ENCODE measurements at places on chromosomes 11 and 22. TPM values are rescaled to one million over a fixed set of nuclear protein-coding genes. Genes with fewer than 3 reads are reported as not detected.

The KRTAP5-7 gene
- total RNA-seq = not detected

DNA sequence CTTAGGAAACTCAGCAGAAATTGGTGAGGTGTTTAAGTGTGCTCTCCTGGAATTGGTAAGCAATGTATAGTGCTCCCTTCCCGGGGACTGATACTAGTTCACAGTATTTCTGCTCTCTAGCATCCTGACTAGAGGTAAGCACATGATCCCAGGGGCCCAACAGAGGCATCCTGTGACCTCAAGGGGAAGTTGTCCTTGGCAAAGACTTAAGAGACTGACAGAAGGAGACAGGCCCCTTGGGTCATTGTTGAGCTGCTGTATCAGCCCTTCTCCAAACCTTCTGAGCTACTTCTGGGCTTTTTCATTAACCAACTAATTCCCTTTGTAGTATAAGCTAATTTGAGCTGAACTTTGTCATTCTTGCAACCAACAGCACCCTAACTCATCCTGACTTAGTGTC, 4.3 kb upstream of the TBC1D22A start:
- no peak for DNase-seq

- DNase-seq = no peak
These were observed 16.3 kb upstream of the CTSD start for GRCh38 chr11:1779806-1780699.

DNA sequence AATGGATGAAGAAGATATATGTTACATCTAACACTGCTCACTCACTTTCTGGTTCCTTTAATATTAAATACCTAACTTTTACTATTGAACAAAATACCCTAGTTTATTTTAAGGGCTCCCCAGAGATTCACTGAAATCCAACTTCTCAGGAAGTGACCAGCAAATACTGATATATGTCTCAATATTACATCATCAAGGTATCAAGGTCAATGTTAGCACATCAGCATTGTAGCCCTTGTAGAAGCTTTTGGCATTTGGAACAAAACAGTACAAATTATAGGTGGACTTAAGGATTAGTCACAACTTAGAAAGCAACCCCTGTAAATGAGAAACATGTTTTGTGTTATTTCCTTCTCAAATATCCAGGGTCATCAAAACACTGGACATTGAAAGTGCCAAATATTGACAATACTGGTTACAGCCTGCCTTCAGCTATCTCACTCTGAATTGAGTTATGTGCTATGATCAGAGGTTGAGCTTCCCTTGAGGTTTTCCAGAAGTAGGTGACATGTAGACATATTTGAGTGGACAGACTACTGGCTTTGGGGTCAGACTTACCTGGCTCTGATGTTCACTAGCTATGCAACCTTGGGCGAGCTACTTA, 1.9 kb upstream of the ATL3 start:
- DNase-seq = no peak

DNA sequence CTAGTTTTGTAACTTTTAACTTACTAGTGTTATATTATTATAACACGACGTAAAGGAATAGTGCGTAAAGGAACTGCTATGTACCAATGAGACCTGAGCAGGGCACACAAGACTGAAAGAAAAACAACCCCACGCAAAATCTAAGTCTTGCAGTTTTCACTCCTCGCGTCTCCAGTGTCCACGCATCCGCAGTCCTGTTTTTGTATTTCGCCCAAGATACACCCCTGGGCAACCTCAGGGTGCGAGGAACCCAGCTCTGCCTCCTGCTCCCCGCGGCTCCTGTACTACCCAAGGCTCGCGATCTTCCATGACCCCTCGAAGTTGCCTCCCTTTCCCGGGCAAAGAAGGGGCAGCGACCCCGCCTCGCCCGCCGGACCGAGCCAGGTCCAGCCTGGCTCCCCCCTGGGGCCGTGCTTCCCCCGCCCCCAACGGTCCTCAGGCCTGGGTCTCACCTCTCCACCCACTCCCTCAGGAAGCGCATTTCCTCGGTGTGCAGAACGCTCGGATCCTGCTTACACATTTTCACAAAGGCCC, 393 bp downstream of the ST13 start:
- DNase-seq = peak; percentile 50

The TPH1 gene
- 0.15 TPM for total RNA-seq

GRCh38 chr22:21796863-21797262, 61.3 kb upstream of the YPEL1 start:
- DNase-seq = no peak

- DNase-seq = no peak
These were observed 110.0 kb downstream of the TIMP3 start for GRCh38 chr22:32911503-32911902.

DNA sequence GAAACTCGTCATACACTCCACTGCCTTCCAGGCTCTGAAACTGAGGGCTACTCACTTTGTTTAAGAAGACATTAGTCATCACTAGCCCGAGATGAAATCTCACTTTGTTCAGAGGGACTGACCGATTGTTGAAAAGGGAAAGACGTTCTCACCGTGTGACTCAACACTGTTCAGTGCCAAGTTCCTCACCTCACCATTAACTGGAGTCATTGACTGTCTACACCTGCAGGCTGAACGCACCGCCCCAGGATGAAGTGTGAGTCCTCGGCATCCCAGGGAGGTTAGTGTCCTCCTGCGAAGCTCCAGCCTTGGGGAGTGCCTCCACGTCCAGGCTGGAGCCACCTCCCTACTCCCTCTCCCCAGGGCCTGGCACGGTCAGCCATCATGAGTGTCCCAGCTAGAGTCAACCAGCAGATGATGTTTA, 30.4 kb downstream of the FADD start:
- no peak for DNase-seq

DNA sequence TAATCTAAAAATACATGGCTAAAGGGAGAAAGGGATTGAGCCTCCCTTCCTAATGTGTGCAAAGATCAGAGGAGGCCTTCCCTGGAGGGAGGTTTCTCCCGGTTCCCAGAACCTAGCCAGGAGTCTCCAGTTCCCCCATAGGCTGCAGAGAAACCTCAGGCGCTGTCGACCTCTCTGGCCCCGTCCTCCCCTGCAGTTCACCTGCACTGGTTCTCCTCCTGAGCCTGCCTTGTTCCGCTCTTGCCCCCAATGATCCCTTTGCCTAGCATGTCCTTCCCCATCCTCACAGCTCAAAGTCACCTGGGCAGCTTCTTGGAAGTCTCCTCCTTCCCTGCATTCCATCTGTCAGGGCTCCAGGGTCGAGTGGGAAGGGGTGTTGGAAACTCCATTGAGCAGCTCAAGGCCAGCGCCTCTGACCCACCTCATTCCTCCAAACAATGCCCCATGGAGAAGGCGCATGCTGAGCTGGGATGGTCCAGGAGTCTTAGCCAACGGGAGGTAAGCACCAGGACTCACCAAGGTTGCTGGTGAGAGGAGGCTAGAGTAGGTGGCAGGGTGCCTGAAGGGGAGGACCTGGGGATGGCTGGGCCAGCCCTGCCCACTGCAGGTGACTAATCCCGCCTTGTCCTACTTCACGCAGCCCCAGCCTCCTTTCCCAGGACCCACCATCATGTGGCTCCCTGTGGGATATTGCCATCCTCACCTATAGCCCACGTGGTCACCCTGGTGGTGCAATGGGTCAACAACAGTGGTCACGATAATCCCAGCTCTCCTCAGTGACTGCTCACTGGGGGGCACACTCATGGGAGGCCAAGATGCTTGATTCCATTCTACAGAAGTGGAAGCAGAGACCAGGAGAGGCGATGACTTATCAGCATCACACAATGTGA, 15.4 kb downstream of the RSPH14 start:
- DNase-seq = no peak

The CRYBB1 gene
- total RNA-seq = 0.65 TPM

The NLRP14 gene
- total RNA-seq = not detected

The SLC39A13 gene
- total RNA-seq = 23.6 TPM

The CATSPER1 gene
- 0.58 TPM for total RNA-seq

GRCh38 chr11:65880027-65880426, 390 bp downstream of the CTSW start:
- DNase-seq = no peak
